ENCODE measurements at places on chromosomes 2 and 18.
A peak's percentile ranks its signal among the peaks of the same experiment; 100 is the strongest.

GRCh38 chr18:35998967-35999366, 26.5 kb downstream of the RMP24 start:
- no peak for DNase-seq

DNA sequence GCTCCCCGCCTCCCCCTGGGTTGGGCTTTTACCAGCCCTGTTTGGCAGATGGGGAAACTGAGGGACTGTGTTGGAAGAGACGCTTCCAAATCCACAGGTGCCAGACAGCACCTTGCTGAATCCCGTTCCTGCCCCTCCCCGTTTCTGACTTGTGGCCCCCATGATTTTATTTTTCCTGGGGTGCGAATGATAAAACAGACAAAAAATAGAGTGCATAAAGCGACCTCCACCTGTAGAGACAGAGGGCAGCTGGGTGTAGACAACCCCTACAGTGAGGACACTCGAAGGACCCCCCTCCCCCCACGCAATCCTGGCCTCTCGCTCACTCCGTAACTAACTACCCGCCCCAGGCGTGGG, 2.2 kb upstream of the CTDSP1 start:
- no peak for DNase-seq

GRCh38 chr2:73295751-73296400, 2.5 kb upstream of the EGR4 start:
- DNase-seq = no peak

DNA sequence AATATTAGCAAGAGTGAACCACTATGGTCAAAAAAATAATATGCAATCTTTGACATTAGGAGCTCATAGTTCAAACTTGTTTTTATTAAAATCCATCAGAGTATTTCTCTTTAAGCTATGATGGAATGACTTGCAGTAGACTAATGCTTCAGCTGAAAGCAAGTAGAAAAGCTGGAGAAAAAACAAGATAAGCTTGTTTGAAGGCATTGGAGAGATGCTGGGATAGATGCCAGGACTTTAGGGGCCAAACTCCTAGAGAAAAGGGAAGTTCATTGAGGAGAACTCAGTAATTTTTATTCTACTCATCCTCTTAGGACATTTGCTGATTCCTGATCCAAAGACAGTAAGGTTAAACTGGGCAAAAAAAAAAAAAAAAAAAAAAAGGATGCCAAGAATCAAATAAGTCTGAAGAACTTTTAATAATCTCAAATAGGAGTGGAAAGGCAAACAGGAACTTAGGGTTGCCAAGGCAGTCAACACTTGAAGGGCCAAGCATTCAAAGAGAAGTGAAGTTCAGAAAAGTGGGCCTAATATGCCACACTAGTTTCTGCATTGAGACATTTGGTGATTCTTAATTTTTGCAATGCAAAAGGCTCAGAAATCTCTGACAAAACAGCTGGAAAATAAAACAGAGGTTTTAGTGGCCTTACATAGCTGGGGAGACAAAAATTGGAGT, 19.7 kb upstream of the AFF3 start:
- no peak for DNase-seq

DNA sequence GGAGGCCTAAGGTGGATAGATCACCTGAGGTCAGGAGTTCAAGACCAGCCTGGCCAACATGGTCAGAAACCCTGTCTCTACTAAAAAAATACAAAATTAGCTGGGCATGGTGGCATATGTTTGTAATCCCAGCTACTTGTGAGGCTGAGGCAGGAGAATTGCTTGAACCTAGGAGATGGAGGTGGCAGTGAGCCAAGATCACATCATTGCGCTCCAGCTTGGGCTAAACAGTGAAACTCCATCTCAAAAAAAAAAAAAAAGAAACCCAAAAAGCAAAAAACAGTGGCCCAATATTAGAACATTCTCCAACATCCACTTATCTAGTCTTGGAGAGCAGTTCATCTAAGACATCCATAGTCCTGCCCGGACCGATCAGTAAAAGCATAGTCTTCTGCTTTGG, 260.4 kb downstream of the MREG start:
- no peak for DNase-seq

GRCh38 chr2:220315098-220315823, 687.8 kb downstream of the SLC4A3 start:
- DNase-seq = no peak

DNA sequence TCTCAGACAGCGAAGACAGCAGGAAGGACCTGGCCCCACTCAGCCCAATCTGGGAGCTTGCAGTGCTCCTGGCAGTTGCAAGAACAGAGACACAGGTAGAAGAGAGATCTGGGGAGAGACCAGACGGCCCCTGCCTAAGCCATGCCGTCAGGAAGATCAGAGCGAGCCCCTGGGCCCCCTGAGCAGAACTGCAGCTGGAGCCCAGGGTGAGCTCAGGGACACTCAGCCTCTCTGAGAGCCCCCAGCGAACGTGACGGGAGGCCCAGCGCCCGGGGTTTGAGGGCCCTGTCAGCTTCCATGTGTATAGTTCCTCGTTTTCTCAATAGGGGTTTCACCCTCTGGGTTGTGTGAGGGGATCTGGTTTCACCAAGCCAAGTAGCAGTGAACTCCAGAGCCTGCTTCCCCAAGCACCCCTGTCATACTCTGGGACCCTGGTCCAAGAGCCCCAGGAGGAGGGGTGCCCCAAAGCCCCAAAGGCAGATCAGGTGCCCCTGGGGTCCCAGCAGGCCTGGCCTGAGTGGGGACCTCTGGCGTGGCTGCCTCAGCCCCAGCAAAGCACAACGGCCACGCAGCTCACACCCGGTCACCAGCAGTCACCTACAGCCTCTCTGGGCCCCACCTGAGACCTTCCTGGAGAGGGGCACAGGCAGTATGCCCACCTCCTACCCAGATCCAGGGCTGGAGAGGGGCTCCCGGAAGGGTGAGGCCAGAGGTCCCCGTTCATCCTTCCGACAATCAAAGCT, 431.3 kb upstream of the MYT1L start:
- DNase-seq = no peak

- no peak for DNase-seq
Measured at GRCh38 chr2:232643813-232644347, 10.5 kb downstream of the EFHD1 start.

DNA sequence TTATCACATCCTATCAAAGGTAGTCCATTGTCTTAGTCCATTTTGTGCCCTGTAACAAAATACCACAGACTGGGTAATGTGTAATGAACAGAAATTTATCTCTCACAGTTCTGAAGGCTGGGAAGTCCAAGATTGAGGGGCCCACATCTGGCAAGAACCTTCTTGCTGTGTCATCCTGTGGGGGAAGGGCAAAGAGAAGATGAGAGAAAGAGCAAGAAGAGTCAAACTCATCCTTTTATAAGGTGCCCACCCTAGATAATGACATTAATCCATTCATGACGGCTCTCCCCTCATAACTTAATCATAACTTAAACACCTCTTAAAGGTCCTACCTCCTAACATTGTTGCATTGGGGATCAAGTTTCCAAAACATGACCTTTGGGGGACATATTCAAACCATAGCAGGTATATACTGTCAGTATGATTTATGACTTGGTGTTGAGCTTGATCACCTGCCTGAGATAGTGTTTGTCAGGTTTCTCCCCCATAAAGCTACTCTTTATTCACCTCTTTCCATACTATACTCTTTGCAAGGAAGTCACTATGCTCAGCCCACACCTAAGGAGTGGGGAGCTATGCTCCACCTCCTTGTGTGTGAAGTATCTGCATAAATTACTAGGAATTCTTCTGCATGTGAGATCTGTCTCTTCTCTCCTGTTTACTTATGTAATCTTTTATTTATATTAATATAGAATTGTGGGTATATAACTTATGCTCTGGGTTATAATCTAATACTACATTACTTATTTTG, 5.2 kb upstream of the MAP3K2 start:
- no peak for DNase-seq

DNA sequence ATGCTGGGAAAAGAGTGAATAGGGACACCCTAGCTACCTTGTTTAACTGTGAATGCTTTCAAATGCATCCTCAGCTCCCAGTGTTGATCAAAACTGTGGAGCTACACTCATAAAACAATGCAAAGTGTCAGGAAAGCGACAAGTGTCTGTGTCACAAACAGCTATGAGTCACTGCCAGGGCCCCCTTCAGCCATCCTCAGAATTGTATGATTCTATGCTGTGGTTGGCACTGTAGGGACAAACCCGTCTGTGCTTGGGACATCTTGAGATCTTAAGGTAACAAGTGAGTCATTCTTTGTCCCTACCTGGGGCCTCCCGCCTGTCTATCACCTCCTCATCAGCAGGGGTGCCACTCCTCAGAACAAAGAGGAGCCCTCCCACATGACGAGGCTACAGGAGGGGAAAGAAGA, 42.4 kb downstream of the KLF7 start:
- DNase-seq = peak; percentile 52

- no peak for DNase-seq
Measured at GRCh38 chr2:118696786-118697465, 150.5 kb downstream of the EN1 start.

DNA sequence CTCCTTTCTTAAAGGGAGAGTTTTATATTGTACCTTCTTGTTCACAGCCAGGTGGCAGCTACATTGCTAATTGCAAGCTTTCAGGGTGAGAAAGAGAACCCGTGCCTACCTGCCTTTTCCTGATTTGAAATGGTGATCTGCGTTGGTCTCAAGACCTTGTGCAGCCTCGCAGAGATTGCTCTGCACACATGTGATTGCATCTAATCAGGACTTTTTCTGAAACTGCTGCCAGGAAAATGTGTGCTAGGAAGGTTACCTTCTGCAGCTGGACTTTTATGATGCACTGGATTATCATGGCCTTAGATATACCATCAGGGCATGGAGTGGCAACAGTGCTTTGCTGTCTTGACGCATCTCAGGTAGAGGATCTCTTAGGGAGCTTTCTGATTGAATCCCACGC, 45.1 kb downstream of the AGAP1 start:
- DNase-seq = no peak

- no peak for DNase-seq
Measured at GRCh38 chr2:159840616-159841015, 42.6 kb upstream of the CD302 start.

DNA sequence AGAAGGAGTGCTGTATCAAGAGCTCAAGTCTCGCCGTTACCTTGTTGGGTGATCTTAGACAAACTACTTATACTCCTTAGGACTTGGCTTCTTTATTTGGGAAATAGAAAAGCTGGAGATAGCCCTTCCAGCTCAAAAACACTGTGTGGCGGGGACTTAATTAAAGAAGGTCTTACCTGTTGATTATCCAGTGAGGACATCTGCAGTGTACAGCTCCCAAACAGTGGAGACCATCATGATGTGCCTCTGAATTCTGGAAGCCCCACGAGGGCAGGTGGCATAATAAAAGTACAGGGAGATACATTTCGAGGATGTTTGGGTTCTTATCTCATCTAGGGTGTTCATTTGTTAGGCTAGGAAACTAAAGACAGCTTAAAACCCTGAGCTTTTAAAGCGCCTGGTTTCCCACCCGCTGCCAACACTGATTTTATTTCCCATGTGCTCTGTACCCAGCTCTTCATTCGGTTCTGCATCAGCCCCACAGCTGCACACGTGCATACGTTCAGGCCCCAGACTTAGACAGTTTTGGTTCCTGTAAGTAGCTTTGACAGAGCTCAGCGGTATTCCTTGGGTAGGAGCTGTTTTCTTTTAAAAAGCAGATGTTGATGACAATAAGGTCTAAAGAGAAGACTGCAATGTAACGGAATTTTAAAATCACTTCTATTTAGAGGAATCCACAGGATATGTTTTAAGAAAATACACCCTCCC, 80.5 kb upstream of the SIX2 start:
- no peak for DNase-seq

DNA sequence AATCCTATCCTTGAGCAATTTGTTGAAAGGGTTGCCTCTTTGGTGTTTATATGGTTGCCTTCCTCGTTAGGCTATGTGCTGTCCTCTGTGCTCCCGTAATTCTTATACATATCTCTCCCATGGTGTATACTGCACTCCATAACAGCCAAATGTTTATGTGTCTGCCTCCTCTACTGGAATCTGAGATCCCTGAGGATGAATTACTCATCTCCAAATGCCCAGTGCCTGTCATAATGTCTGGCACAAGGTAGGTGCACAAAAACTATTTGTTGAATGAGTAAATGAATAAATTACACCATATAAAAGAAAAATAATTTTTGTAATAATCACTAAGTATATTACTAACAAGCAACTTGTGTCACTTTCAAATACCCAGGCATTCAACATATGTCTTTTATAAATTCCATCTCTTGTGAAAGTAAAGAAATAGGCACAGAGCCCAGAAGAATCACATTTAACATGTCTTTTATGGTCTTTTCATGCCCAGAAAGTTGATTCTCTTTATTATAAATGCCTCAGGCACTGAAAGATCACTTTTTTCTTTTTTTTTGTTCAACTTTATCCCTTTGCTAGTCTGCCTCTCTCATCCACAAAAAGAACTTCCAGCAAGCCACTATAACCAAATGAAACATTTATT, 164.9 kb downstream of the CCDC148 start:
- no peak for DNase-seq

DNA sequence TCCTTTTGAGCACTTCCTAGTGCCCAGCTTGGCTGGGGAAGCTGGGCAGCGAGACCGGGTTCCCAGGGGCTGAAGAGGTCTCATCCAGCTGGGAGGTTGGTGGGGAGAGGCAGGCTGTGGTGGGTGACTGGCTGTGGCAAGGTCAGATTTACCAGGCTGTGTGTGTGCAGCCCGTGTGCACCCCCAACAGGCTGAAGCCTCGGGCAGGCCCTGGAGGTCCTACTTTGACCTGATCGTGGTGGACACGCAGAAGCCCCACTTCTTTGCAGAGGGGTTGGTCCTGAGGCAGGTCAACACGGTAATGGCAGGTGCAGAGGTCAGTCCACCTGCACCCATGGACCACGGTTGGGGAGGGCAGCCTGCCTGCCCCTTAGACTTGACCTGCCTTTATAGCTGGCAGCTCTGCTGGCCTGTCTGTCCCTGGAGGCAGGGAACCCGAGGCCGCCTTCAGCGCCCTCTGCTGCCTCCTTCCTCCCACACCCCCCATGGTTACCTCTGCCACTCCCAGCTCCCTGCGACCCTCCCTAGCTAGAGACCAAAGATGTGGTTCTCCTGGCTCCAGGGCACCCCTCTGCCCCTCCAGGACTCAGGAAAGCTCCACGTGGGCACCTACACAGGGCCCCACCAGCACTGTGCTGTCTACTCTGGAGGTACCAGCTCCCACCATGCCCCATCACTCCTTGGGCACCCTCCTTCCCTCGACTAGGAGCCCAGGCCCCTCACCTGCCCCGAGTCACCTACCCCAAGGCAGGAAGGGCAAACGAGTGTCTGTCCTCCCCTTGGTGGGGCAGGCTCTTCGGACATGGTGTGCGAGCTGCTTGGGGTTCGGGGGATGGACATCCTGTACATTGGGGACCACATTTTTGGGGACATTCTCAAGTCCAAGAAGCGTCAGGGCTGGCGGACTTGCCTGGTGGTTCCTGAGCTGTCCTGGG, 4.0 kb downstream of the NT5DC4 start:
- DNase-seq = no peak

DNA sequence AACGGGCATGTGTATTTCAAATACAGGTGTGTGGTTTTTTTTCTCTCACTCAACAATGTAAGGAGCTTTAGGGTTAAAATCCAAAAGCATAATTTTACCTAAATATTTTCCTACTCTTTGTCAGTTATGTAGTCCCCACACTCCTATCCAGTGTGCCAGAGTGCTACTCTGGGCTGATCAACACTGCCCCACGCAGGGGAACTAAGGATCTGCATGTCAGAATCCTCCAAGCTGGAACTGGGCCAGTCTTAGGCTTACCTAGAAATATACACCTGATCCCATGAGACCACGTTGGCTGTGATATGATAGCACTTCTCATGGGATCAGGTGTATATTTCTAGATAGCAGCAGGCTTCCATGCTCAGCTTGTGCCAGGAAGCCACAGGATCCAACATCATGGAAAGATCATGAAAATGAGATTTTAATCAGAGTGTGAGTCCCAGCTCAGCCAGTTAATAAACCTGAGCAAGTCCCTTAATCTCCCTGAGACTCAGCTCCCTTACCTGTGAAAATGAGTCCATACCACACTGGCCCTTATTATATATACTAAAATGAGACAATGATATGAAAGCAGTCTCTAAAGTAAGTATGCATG, 29.7 kb downstream of the CCDC141 start:
- no peak for DNase-seq

Measured in stimulated activated CD8-positive, alpha-beta memory T cell treated with anti-CD3 and anti-CD28 coated beads, Interleukin-7, amount 100 ng/mL, for 4 hours (primary cell).